ENCODE measurements at places on chromosomes 7 and 10. TPM values are rescaled to one million over a fixed set of nuclear protein-coding genes. Genes with fewer than 3 reads are reported as not detected.

DNA sequence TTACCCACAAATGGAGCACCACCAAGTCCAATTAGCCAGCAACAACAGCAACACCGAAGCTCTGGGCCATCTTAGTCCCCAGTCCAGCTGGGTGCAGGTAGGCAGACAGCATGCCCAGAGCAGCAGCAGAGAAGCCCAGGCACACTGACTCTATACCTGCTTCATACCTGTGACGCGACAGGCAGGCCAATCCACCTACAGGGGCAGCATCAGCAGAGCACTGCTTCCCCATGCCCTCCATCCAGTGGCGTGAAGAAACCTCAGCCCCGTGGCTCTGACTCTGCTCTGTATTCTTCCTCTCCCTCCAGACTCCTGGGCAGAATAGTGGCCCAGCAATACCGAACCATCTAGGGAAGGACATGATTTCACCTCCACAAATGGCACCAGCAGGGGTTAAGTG, 191.7 kb downstream of the AKR1D1 start:
- H3K36me3 ChIP-seq, result no peaks in the 10 kb centered on the region
- H3K4me3 ChIP-seq, result no peak overlapping the region
- DNase-seq, result no peak
- H3K27ac ChIP-seq, result no peak overlapping the region
- H3K4me1 ChIP-seq, result no peaks in the 10 kb centered on the region
- no peaks in the 10 kb centered on the region for H3K27me3 ChIP-seq

Gene PNLIPRP2
- not detected for total RNA-seq

Gene NPVF
- not detected for total RNA-seq

Gene HACD1
- total RNA-seq, result 6.4 TPM

Gene PAX2
- not detected for total RNA-seq

Gene GPR26
- total RNA-seq, result not detected

DNA sequence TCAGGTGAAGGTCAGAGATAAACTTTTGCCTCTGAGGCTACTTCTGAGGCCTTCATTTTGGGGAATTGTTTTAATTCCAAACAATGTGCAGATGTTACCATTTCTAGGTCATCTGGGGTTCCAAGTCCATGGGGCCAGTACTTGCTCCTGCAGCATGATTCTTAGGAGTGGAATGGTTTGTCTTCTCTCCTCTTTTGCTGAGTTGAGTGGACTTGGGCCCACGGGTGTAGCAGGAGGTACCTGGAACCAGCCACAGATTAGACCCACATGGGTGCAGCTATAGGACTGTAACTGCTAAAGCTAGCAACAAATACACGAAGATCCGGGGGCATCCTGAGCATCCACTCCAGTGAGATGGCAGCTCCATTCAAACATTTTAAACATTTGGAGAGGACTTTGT, 41.6 kb downstream of the WIPF3 start:
- no peak overlapping the region for H3K27ac ChIP-seq
- H3K36me3 ChIP-seq, result no peaks in the 10 kb centered on the region
- H3K27me3 ChIP-seq, result no peaks in the 10 kb centered on the region
- H3K4me1 ChIP-seq, result no peaks in the 10 kb centered on the region
- no peak overlapping the region for H3K4me3 ChIP-seq

DNA sequence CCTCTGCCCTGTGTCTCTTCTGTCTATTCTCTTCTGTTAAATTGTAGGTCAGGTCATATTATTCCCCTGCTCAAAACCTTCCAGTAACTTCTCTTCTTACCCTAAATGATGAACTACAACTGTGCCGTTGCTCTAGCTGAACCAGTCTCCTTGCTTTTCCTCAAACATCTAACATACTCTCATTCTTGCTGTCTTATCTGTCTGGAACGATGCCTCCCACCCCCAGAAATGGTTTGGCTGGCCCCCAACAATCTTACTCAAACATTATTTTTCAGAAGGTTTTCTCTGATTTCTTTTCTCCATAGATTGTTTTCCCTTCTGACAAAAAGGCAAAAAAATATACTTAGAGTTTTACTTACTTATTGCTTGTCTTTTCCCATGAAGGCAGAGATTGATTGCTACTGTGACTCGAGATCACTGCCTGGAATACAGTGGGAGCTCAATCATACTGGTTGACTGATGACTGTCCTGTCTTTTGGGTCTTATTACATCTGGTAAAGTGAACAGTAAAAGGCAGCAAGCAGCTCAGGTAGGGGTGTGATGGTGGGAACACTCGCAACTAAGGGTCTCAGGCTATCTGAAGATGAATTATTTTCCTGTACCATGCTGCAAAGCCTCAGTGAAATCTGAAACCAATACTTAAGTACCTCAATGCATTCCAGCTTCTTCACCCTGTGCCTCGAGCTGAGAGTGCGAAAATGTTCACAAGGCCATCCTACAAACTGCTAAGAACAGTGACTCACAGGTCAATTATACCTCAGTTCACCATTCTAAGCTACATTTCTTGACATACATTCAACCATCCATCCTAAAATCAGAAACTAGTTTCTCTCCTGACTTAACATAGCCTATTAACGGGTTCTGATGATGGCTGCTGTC, 67.6 kb downstream of the DNMBP start:
- no peaks in the 10 kb centered on the region for H3K36me3 ChIP-seq
- no peaks in the 10 kb centered on the region for H3K27me3 ChIP-seq
- DNase-seq, result no peak
- H3K4me1 ChIP-seq, result peaks cover 44% of the 10 kb centered on the region

- DNase-seq, result no peak
- peaks cover 14% of the 10 kb centered on the region for H3K4me1 ChIP-seq
- no peaks in the 10 kb centered on the region for H3K27me3 ChIP-seq
- H3K36me3 ChIP-seq, result no peaks in the 10 kb centered on the region
- peak overlapping the region; percentile 61 for H3K27ac ChIP-seq
Observed at GRCh38 chr10:31157123-31158010, 125.7 kb upstream of the ZNF438 start.

Gene TNS3
- total RNA-seq, result 36.8 TPM

Gene TAC1
- 7.1 TPM for total RNA-seq

DNA sequence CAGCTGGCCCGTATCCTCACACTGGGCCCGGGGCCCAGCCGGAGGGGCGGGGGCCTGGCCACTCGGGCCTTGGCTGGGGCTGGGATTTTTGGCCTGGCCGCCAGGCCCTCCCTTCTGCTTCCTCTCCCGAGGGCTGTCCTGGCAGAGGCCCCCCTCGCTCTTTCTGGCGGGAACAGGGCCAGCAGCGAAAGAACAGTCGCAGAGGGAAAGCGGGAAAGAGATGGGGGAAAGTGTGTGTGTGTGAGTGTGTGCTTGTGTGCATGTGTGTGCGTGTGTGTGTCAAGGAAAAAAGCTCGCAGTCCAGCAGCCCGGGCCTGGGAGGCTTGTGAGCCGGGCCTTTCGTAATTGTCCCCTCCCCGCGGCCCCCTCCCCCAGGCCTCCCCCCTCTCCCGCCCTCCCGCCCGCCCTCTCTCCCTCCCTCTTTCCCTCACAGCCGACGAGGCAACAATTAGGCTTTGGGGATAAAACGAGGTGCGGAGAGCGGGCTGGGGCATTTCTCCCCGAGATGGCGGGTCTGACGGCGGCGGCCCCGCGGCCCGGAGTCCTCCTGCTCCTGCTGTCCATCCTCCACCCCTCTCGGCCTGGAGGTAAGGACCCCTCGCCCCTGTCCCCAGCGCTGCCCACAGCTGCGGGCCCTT, at the start of gene ELN:
Gene ELN (plus strand): TSS at position 491 of the 638 bp plus-strand sequence. CDS start 15 bp downstream, at position 506.
- H3K27me3 ChIP-seq, result no peaks in the 10 kb centered on the region
- DNase-seq, result no peak
- H3K4me1 ChIP-seq, result peaks cover 80% of the 10 kb centered on the region
- peak within 1 kb of the TSS; percentile 65 for H3K4me3 ChIP-seq

Gene CPVL
- 9.6 TPM for total RNA-seq

- no peak for DNase-seq
- no peak overlapping the region for H3K4me3 ChIP-seq
- H3K36me3 ChIP-seq, result no peaks in the 10 kb centered on the region
- no peaks in the 10 kb centered on the region for H3K27me3 ChIP-seq
- no peaks in the 10 kb centered on the region for H3K4me1 ChIP-seq
- no peak overlapping the region for H3K27ac ChIP-seq
Observed at GRCh38 chr7:106668861-106669524, 8.0 kb upstream of the CCDC71L start.

- H3K4me3 ChIP-seq, result no peak overlapping the region
- peak overlapping the region; percentile 46 for H3K27ac ChIP-seq
- no peak for DNase-seq
- no peaks in the 10 kb centered on the region for H3K36me3 ChIP-seq
- peaks cover 23% of the 10 kb centered on the region for H3K4me1 ChIP-seq
Observed at GRCh38 chr10:97278491-97278989, 13.9 kb downstream of the ARHGAP19 start.

Gene TMEM225B
- total RNA-seq, result 1.2 TPM

DNA sequence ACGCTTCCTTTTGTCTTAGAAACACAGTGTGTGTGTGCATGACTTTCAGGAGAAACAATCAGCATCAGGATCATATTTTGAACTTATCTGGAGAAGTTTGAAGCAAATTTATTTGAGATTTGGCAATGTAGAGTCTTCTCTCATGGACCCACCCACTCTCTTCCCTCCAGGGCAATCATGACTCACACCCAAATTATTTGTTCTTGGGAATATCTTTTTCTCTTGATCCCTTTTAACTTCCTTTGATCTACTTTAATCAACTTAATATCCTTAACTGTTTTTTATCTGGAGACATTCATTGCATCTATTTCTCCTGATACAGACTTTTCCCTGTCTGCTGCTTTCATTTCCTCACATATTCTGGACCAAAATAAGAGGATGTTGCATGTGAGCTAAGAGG, 1174.3 kb downstream of the GATA3 start:
- no peaks in the 10 kb centered on the region for H3K36me3 ChIP-seq
- H3K27me3 ChIP-seq, result no peaks in the 10 kb centered on the region
- H3K4me3 ChIP-seq, result no peak overlapping the region
- DNase-seq, result no peak
- H3K4me1 ChIP-seq, result peaks cover 7% of the 10 kb centered on the region

GRCh38 chr10:57964351-57964750, 303.3 kb downstream of the IPMK start:
- H3K4me3 ChIP-seq, result no peak overlapping the region
- no peak for DNase-seq
- H3K27me3 ChIP-seq, result no peaks in the 10 kb centered on the region
- H3K27ac ChIP-seq, result no peak overlapping the region

DNA sequence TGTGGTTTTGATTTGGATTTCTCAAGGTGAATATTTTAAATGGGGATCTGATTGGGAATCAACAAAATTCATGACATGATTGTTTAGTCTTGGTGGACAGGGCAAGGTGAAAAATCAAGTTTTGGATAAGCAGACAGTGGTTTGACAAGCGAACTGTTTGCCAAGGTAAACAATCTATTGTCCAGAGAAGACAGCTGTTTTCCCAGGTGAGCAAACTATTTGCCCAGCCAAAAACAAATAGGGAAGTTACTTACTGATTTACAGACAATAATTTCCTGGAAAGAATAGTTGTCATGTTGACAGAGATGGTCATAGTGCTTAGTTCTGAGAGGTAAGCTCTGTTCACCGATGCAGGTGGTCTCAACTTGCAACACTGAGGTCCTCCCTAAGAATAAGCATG, 94.0 kb upstream of the STEAP1B start:
- peaks cover 13% of the 10 kb centered on the region for H3K4me1 ChIP-seq
- H3K27ac ChIP-seq, result no peak overlapping the region
- no peak for DNase-seq
- no peak overlapping the region for H3K4me3 ChIP-seq

DNA sequence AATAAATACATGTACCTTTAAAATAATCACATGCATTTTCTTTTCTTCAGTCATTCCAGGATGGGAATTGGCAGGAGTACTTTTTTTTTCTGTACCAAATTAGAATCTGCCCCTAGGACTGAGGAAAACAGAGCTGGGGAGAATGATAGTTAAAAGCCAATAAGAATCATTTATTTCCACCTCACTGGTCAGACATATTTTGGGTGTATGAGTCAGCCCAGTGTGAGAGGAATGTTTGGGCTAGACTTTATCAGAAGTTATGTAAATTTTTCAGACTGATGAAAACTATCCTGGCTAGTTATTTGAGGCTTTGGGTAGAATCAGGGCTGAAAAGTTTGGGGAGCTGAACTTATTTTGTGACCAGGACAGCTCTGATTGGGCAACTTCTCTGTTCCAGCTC, 303.1 kb upstream of the NPSR1 start:
- no peak overlapping the region for H3K4me3 ChIP-seq
- no peak overlapping the region for H3K27ac ChIP-seq
- H3K36me3 ChIP-seq, result no peaks in the 10 kb centered on the region

GRCh38 chr10:16768702-16769101, 48.5 kb downstream of the RSU1 start:
- H3K27me3 ChIP-seq, result no peaks in the 10 kb centered on the region
- H3K4me3 ChIP-seq, result no peak overlapping the region
- no peak overlapping the region for H3K27ac ChIP-seq
- no peak for DNase-seq
- no peaks in the 10 kb centered on the region for H3K4me1 ChIP-seq
- no peaks in the 10 kb centered on the region for H3K36me3 ChIP-seq

GRCh38 chr7:55552320-55553023, 19.8 kb downstream of the VOPP1 start:
- H3K27me3 ChIP-seq, result no peaks in the 10 kb centered on the region
- no peak overlapping the region for H3K4me3 ChIP-seq
- peaks cover 53% of the 10 kb centered on the region for H3K4me1 ChIP-seq

- no peak overlapping the region for H3K27ac ChIP-seq
- H3K4me1 ChIP-seq, result no peaks in the 10 kb centered on the region
- peak; percentile 11 for DNase-seq
- no peaks in the 10 kb centered on the region for H3K36me3 ChIP-seq
- no peak overlapping the region for H3K4me3 ChIP-seq
- H3K27me3 ChIP-seq, result no peaks in the 10 kb centered on the region
Observed at GRCh38 chr10:49667991-49668390, 11.5 kb upstream of the C10orf53 start.

DNA sequence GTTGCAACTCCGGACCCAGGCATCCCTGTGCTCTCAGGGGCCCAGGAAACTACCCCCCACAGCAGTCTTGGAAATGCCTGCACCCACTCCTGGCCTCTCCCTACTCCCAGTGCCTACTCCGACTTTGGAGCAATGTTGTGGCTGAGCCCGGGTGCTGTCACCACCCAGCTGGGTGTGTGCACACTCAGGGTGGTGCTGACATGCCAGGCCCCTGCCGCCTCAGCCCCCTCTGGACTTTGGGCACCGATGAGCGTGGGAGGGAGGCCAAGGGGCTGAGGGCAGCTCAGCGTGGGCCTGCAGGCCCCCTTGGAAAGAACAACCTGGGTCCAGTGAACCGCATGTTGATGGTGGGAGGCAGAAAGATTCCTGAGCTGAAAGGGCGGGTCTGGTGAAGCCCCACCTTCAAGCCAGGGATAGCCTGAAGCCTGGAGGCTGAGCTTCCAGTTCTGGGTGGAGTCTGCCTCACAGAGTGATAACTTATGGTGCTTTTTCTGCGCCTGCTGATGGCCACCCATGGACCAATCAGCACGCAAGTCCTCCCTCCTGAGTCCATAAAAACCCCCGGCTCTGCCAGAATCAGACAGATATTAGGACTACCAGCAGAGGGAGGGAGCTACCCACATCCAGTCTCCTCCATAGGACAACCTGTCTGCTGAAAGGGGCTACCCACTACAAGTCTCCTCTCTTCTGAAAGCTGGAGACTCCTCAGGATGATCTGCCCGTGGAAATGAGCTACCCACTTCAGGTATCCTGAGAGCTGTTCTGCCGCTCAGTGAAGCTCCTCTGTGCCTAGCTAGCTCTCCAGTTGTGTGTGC, 380.4 kb upstream of the SORCS1 start:
- H3K27ac ChIP-seq, result no peak overlapping the region
- H3K27me3 ChIP-seq, result no peaks in the 10 kb centered on the region
- DNase-seq, result no peak
- H3K36me3 ChIP-seq, result no peaks in the 10 kb centered on the region

Gene GRM3
- total RNA-seq, result not detected
